ENCODE measurements at places on chromosomes 3 and 15.

DNA sequence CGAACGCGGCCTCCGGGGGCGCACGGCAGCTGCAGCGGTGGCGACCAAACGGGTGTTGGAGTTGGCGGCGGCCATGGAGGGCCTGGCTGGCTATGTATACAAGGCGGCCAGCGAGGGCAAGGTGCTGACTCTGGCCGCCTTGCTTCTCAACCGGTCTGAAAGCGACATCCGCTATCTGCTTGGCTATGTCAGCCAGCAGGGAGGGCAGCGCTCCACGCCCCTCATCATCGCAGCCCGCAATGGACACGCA is 725 bp downstream of the FEM1B start:
- DNase-seq, result no peak

- no peak for DNase-seq
These were observed 1159.6 kb upstream of the EPHA6 start for GRCh38 chr3:95654570-95655362.

GRCh38 chr3:151290673-151291072 is 12.3 kb upstream of the P2RY14 start:
- DNase-seq, result no peak

DNA sequence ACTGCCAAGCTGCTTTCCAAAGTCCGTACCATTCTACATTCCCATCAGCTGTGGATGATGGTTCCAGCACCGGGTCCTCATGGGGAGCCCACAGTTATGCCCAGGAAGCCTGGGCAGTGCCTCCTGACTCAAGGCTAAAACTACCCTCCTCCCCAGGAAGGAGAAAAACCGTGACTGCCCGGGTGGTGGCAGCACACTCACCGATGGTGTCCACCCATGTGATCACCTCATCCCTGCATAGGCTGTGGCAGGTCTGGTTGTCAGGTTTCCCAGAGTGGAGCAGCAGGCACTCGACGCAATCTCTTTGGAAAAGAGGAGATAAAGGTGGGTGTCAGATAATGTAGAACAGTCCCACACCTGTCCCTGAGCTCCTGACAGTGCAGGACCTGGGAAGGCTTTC is 38.6 kb downstream of the UMPS start:
- DNase-seq, result no peak

GRCh38 chr15:63221346-63221745 is 31.9 kb downstream of the RAB8B start:
- DNase-seq, result no peak

DNA sequence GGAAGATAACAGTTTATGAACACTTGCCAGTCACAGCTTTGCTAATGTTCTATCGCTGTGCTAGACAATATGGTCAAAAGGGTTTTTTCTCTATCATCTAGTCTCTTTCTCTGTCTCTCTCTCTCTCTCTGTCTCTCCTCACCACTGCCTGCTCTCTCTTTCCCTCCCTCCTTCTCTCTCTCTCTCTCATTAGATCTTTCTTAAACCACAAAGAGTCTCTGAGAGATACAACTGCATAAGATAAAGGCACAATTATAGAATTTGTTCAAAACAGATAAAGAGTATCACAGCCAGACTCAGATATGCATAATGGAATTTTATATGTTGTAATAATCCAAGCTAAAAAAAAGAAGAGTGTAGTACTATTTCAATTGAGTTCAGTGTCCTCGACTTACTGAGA is 258.4 kb downstream of the MECOM start:
- DNase-seq, result no peak

DNA sequence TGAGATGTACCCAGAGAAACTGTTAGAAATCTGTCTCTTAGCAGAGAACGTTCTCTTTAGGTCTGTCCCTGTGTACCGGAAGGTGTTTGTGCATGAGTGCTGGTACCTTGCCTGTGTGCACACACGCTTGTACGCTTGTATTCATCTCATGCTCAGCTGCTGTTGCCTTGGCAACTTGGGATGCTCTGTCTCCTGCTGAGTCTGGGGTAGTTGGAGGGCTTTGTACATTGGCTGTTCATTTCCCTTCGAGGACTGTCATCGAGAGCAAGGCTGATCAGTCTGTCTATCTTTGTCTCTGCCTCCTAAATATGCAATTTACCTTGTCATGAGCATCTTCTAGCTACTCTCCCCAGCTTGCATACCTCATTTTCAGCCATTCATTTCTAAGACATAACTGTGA is 147.2 kb downstream of the SLCO3A1 start:
- DNase-seq, result no peak

DNA sequence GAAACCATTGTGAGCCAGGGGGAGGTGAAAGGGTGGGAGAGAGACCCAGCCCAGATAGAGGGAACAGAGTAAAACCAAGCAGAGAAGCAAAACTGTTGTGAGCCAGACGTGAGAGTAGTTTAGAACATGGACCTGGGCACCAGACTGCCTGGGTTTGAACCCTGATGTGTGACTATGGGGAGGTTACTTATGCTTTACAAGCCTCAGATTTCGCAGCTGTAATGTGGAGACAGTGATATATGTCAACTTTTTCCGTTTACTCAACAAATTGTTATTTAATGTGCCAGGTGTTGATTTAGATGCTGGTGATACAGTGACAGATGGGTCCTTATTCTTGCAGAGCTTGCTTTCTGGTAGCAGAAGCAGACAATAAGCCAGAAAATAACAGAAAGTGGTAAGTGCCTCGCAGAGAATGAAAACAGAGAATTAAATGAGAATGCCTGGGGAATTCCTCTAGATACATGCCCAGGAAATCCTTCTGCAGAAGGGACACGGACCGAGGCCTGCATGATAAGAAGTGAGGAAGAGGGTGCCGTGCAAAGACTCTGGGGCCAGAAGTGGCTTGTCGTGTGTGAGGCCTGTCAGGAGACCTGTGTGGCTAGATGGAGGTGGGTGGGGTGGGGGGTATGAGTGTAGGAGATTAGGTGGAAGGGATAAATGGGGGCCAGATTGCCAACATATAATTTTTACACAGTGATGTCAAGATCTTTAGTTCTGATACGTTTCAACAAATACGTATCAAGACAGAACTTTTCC is 15.0 kb downstream of the KAT2B start:
- no peak for DNase-seq

DNA sequence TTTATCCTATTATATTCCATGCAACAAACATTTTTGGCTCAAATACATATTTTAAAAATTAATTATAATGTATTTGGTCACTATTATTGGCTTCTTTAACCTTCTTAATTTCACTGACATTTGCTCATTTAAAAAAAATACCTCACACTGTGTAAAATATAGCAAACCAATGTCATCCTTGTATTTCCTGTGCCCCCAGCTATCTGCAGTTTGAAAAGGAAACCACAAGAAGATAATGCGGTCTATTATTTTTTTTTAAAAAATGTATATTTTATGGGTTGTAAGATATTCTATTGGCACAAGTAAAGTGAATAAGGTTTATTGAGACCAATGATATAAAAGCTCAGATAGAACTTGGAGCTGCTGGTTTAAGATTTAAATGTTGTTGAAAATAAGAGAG is 904.2 kb downstream of the SI start:
- DNase-seq, result no peak

DNA sequence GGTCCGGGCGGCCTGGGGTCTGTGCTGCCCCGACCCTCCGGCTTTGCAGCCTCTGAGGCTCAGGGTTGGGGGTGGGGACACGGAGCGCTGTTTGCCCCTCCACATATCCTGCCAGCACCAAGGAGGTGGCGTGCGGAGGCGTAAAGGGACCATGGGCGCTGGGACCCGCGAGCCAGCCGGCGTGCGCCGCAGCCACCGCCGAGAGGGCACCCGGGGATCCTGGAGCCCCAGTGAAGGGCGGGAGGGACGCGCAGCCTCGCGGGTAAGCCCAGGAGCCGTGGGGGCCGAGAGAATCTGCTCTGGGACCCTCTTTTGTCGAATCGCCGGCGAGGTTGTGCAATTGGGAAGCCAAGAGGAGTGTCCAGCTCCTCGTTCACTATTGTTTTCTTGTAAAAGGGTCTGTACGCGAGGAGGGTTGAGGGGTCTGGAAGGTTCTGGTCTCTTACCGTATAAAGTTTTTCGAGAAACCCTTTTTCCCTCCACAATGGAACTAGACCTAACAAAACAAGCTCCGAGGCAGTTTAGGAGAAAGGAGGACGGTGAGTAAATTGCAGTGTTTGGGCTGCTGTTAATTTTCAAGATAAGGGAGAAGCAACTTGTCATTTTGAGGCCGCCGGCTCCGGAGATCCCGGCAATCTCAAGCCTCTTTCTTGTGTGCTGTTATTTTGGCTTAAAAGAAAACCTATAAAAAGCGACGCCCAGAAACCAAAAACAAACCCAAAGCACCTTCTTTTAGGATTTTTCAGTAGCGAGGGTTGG is 29.9 kb upstream of the ST3GAL6 start:
- DNase-seq, result no peak

DNA sequence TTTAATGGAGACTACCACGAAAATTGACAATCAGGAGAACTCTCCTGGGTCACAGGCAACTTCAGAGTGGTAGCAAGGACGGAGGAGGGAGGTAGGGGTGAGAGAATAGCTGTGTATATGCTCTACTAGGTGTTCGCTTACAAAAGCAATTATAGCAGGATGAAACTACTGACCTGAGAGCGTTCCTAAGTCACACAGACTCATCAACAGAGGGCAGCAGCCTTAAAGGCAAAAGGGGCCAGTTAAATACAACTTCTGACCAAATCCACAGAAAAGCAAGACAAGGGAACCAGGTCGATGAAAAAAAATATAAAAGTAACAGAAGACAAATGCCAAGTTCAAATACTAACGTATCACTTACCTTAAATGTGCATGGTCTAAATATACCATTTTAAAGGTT is 894.6 kb downstream of the PLOD2 start:
- no peak for DNase-seq

DNA sequence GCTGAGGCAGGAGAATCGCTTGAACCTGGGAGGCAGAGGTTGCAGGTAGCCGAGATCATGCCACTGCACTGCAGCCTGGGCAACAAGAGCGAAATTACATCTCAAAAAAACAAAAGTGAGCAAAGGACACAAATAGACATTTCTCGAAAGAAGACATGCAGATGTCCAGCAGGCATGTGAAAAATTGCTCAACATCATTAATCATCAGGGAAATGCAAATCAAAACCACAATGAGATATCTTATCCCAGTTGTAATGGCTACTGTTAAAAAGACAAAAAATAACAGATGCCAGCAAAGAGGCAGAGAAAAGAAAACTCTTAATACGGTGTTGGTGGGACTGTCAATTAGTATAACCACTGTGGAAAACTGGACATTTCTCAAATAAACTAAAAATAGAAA is 20.9 kb downstream of the ASB7 start:
- no peak for DNase-seq

GRCh38 chr15:80997692-80998091 is 3.0 kb upstream of the TLNRD1 start:
- DNase-seq, result no peak

GRCh38 chr3:146203776-146204175 is 42.8 kb upstream of the PLOD2 start:
- no peak for DNase-seq

DNA sequence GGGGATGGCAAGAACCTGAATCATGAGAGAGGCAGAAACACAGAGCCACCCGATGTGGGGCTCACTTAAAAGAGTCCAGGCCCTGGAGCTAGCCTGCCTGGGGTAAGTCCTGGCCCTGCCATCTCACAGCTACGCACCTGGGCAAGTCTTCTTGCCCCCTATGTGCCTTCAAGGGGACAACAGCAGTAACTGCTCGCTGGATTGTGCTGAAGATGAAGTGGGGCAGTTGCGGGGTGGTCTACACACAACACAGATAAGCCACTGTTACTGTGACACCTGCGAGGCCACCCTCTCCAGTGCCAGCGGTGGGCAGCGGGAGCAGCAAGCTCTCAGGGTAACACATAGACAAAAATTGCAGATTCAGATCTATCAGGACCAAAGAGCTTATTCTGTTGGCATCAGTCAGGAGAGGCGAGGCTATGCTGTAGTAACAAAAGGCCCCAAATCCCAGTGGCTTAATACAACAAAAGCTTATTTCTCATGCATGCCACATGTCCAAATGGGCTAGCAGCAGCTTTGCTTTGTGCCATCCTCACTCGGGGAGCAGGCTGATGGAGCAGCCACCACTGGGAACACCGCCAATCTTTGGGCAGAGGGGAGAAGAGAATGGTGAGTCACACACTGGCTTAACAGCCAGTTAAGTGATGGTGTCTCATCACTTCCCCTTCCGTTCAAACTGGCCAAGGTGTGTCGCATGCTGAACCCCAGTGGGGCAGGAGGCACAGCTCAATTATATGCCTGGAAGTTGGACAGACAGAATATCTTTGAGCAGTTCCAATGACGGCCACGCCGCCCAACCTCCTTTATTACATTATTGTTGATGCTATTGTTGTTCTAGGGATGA is 78.3 kb downstream of the WNT7A start:
- DNase-seq, result no peak

DNA sequence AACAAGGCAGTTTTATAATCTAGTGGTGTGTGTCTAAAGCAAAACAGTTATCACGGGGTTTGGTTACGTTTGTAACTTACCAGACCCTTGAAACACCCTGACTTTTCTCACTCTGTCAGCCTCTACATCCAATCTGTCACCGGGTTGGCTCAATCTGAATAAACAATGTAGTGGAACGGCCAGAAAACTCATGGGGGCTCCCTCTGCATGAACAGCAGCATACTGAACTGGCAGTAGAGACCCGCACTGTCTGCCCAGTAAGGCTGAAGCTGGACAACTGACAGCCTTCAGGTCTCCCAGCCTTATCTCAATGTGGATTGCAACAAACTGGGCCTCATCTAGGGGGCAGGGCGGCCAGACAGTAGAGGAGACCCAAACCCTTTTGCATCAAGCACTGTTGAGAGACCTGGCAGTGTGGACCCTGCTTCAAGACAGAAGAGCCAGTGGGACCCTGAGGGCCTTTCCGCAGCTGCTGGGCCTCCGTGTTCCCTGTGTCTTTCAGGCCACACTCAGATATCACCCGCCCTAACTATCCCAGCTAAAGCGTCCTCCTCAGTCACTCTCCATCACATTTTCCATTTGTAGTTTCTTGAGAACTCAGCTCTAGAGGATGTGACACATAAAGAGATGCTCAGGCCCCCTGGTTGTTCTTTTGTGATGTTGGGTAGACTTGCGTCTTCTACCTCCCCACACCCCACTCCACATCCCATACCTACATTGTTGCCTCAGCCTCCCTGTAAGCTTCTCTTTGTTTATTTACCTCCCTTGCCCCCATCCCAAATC is 181.2 kb upstream of the NR2E3 start:
- no peak for DNase-seq

DNA sequence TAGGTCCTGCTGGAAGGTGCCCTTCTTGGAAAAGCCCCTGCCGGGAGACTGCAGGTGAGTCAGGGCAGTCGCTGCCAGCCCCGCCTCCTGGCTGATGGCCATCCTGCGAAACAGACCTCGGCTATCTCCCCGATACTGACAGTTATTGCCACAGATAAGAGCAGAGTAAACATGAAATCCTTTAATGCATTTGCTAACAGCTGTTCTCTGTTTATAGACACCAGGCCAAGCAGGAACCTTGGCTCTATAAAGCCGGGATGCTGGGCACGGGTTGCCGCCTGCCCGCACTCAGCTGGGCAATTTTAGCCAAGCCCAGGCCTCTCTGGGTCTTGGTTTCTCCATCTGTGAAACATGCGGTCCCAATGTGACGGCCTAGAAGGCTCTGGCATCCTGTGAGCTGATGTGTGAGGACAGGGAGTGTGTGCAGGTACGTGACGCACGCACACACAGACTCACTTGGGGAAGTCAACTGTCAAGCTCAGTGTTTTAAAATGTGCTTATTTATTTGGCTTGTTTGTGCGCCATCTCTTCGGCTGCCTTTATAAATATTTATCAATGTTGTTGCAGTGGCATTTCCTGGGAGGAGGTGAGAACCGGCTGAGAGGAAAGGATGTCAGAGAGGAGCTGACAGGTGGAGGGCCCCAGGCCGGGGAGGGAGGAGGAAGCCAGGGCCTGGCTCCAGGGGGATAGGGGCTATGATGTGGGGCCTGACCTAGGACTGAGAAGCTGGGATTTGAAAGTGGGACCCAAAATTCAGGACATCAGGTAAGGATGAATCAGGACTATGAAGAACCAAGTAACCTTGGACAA is 50.8 kb upstream of the PRR23E start:
- DNase-seq, result no peak

Data from activated gamma-delta T cell treated with Interleukin-2 at 50 U/mL for 16 hours (primary cell).